NCI-H2081 (cell line): ENCODE measurements at places on chromosomes 16 and 17.
A peak's percentile ranks its signal among the peaks of the same experiment; 100 is the strongest.

- peak; percentile 6 for DNase-seq
Observed at GRCh38 chr16:66845791-66846221, 1.6 kb downstream of the CA7 start.

DNA sequence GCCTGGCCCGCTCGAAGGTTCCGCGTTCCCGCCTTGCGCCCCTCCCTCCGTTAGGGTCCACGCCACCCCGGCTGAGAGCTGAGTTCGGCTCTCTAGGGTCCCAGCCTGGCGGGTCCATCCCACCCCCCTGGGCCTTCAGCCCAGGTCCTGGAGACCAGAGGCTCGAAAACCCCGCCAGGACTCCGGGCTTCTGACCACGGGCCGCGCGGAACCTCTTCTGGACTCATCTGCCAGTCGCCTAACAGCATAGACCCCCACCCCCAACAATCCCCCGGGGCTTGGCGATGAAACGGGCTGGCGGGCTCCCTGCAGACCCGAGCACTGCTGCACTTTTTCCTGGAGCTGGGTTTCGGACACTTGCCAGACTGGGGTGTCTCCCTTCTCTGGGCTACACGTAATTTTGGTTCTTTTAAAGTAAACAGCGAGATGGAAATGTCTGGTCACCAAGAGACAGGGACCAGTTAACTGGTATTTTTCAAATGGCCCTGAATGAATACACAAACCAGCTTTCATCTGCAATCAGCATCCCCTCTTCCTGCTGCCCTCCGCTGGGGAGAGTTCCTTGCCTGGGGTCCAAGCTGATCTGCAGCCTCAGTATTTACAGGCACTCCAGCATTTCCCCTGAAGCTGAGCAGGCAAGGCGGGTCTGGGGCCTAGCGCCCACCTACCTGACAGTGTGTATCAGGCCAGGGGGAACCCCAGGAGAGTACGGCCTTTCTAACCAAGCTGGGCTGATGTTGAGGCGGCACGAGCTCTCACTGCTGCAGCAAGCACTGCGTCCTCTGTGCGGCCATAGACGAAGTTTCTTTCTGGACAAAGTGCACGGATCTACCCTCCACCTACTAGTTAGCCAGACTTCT lies 639 bp upstream of the TRIM65 start:
- DNase-seq = no peak

DNA sequence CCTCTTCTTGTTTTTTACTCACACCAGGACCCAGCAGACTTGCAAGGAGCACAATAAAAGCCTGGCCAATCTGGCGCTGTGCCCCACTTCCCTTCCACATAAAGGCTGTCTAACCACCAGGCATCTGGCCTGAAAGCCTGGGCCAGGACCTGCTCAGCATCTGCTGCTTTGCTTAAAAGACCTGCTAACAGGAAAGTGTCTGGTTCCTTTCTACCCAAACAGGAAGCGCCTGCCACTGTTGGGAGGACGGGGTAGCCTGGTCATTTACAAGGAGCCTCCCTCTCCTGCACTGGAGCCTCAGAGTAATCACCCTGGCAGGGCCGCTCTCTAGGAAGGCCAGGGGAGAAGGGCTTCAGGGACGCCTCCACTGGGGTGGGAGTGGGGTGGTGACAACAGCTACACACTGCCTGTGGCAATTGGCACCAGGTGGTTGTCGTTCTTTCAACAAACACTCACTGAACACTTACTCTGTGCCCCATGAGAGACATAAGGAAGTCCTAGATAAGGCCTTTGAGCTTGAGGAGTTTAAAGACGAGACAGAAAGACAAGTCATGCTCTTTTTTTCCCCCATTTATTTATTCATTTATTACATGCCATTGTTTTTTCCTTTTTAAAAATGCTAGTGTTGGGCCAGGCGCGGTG lies 6.3 kb upstream of the MMP28 start:
- peak; percentile 49 for DNase-seq

- DNase-seq = no peak
Observed at GRCh38 chr17:62855156-62855555, 47.0 kb upstream of the MARCHF10 start.

- no peak for DNase-seq
Observed at GRCh38 chr17:8855477-8856204, 11.8 kb downstream of the PIK3R6 start.

GRCh38 chr17:36657390-36657762 lies 56.0 kb downstream of the MRM1 start:
- no peak for DNase-seq

DNA sequence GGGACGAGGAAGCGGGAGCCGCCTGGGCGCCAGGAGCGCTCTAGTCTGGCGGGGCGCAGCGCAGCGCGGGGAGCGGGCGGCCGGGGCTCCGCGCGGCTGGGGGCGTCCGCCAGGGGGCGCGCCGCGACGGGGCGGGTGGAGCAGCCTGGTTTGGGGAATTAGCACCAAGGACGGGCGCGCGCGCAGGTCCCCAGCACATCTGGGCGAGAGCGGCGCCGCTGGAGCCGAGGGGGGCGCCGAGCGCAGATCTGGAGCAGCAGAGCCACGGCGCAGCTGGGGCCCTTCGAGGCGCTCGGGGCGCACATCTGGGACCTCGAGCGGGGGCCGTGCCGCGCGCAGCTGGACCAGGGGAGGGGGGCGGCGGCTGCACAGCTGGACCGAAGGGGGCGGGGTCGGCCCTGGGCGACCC lies at the start of gene NXPH3:
TSS of gene NXPH3 (plus strand) at position 193 of the 409 bp plus-strand sequence. CDS start 349 bp downstream, outside the sequence.
- peak; percentile 49 for DNase-seq
